ENCODE measurements at places on chromosomes 11 and 22.

DNA sequence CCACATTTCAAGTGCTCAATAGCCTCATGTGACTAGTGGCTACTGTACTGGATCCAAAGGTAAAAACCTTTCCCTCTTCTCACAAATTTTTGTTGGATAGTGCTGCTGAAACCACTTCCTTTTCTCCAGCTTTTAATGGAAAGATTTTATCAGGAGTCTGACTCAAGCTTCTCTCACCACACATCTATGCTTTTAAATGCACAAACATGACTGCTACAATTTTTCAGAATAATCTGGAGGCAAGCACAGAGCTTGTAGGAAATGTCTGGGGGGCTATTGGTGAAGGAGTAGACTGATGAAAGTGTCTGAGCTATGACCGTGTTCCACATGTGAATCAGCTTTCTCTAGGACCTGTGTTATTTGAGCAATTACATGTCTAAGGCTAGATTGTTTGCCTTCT, 101.1 kb upstream of the FAT3 start:
- no peak for DNase-seq

GRCh38 chr22:25746012-25746373, 4.0 kb downstream of the MYO18B start:
- DNase-seq, result no peak

DNA sequence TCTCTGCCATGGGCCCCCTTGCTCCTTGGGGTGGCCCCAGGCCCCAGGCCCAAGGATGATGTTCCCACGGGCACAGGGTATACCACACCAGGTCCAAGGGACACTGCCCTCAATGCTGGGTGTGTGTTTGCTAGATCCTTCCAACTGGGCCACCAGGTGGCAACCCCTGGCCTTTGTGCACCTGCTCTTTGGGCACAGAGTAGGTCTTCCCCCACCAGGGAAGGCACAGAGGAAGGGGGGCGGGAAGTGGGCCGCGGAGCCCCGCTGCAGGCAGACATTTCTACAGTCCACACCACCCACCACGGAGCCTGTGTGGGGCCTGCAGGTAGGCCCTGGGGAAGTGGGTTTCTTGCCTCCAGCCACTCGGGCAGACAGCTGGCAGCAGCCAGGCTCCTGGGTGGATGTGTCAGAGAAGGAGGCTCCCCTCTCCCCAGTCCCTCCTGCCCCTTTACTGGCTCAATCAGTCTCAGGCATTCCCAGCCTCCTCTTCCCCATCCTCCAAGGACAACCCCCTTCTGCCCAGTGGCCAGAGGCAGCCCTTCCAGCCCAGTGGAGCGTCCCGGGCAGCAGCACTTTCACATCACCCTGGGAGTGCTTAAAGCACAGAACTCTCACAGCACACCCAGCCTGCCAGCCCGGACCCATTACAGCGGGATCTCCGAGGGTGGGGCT, 21.6 kb downstream of the MAFF start:
- DNase-seq, result no peak

DNA sequence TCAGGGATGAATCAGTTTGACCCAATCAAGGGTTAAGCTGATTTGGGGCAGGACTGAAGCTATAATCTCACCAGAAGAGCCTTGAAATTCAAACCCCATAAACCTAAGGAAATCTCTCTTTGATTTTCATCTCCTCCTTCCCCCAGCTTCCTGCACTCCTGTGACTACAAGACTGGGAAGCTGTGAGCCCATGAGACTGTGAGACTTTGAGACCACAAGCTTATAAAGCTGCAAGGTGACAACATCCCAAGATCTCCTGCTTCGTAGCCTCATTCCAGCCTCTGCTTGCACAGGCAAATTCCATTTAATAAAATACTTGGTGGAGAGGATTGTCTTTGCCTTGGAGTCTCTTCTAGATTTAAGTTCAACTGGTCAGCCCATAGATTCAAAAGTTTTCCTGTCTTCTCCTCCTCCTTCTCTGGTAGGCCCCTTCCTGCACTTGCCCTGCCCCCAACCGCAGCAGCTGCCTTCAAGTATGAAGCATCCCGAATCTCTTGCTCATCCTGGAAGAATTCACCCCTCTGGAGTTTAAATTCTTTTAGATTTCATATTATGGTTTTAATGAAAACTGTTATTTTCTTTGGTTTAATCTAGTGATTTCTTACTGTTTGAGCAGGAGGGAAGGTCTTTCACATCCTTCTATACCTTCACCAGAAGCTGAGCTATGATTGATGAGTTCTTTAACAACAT, 42.1 kb downstream of the PAMR1 start:
- no peak for DNase-seq

GRCh38 chr11:65479184-65480145, 19.4 kb upstream of the MALAT1 start:
- no peak for DNase-seq

DNA sequence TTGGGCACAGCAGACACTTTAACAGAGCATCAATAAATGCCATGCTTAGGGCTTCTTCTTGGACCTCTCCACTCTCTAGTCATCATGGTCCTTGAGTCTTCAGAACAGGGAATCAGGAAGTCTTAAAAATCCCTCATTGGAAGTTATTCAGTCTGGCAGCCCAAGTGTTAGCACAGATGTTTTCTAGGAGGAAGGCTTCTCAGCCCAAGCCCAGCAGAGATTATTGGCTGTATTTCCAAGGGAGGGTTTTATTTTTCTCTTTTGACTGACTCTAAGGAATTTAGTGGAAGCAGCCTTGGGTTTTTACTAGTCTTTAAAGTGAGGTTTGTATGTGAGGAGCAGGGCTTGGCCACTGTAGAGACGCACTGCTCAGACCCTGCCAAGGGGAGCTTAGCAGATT, 41.9 kb downstream of the CEP164 start:
- no peak for DNase-seq

DNA sequence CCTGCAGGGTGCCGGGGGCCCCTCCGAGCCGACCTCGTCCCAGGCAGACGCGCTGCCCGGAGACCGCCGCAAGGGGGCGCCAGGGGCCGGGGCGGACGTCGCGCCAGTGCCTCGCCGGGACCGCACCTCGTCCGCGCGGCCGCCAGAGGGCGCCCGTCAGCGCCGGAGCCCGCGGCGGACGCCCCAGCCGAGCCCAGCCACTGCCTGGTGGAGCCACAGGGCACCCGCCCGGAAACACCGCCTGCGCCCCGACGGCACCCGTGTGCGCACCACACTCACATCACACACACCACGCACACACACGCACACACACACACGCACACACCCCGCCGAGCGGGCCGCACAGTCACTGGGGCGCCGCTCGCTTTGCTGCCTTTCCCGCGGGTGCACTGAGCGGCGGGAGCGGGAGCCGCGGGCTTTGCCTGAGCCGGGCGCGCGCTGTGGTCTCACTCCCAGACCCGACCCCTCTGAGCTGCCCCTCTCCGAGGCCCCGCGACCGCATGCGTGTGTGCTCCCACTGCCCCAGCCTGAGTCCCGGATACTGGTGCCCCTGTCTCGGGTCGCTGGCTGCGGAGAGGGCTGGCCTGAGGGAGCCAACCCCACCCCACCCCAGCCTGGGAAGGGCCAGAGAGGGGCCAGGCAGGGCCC, 449.3 kb downstream of the OPCML start:
- DNase-seq, result peak; percentile 31

DNA sequence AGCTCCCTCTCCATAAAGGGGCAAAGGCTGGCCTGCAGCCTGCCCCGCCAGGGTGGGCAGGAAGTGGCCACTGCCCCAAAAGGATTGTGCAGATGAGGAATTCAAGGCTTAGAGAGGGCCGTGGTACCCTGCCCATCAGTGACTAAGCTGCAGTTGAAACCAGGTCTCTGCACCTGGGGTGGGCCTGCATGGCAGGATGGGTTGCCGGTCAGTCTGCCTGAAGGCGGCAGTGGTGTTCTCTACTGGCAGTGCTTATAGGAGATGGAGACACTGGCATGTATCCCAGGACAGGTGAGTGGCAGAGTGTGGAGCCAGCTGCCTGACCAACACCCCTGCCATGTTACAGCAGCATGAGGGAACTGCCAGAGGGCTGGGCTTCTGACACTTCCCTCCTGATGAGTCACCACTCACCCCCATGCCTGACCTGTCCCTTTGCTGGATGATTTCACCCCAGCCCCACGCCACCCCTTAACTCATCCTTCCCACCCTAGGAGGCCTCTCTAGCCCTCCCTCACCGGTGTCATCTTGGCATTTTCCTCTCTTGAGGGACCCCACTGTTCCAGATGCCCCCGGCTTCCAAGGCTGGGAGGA, 70.2 kb upstream of the LMO1 start:
- peak; percentile 49 for DNase-seq

DNA sequence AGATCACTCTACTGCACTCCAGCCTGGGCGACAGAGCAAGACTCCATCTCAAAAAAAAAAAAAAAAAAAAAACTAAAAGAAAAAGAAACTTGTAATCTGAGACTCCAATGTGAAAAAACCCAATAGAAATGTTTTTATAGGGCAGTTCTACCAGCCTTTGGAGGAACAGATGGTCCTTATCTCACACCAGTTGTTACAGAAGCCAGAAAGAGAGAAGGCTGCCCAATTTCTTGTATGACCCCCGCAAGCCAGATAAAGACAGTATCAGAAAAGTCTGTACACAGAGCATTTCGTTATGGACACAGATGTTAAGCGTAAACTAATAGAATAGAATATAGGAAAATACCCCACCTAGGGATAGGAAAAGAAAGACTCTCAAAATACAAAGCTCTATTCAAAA, 11.3 kb upstream of the TSGA10IP start:
- no peak for DNase-seq

DNA sequence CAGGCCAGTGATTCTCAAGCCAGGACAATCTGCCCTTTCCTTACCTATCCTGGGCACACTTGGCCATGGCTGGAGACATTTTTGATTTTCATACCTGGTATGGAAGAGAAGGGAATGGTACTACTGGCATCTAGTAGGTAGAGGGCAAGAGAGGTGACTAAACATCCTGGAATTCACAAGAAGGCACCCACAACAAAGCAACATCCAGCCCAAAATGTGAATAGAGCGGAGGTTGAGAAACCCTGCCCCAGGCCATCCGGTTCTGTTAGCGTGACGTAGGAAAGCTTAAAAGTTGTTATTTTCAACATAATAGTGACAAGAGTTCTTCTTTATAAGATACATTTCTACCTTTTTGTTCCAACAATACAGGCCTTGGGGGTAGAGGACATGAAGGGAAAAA, 114.9 kb upstream of the ALX4 start:
- no peak for DNase-seq

DNA sequence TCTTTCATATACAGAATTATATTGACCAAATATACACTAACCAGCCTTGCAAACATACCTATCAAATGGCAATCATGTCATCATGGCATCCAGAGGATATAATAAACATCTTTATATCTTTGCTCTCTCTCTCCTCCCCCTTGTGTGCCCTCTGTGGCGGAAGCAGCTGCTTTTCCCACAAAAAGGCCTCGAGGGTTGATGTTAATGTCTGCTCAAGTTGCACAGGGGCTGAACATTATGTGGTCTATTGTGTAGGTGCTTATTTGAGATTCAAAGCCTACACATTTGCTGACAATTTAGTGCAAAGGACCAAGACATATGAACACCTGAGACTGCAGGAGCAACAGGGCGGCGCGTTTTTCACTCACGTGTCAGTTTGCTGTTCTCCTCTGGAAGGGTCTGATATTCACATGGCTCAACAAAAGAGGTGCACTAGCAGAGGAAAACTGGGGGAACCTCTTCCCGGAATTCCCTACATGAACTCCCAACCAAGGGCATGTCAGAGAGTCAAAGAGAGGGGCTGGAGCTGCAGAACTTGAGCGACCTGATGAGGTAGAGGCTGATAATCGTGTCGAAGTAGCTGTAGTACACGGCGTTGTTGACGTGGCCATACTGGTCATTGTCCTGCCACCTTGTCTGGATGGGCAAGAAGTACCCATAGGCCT, 138.8 kb downstream of the RCN1 start:
- DNase-seq, result no peak

GRCh38 chr11:126162306-126163030, 49.0 kb downstream of the RPUSD4 start:
- DNase-seq, result no peak

GRCh38 chr11:113904379-113905101, at the start of gene HTR3B:
Gene HTR3B (plus strand): TSS chr11:113904796. CDS start chr11:113904934, 138 bp downstream.
- no peak for DNase-seq

DNA sequence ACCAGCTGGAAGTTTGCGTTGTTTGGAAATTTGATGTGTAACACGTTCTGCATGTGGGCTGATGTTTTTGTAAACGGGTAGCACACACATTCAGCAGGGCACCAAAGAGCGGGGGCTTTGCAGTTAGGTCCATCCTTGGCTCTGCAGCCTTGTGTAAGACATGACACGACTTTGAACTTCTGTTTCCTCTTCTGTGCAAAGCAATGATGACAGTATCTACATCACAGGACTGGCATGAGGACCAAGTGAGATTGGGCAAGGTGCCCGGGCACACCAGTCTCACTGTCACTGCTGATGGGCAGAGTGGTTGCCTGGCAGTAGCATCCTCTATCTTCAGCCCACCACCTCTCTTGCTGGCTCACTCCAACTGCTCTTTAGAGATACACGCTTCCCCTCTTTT, 3.3 kb downstream of the TCN2 start:
- DNase-seq, result peak; percentile 60

GRCh38 chr11:16924826-16925560, 89.2 kb downstream of the PLEKHA7 start:
- no peak for DNase-seq

- no peak for DNase-seq
Observed at GRCh38 chr11:80873310-80873999, 1432.6 kb upstream of the TENM4 start.

- no peak for DNase-seq
Observed at GRCh38 chr11:125079878-125080530, 16.9 kb downstream of the SLC37A2 start.

DNA sequence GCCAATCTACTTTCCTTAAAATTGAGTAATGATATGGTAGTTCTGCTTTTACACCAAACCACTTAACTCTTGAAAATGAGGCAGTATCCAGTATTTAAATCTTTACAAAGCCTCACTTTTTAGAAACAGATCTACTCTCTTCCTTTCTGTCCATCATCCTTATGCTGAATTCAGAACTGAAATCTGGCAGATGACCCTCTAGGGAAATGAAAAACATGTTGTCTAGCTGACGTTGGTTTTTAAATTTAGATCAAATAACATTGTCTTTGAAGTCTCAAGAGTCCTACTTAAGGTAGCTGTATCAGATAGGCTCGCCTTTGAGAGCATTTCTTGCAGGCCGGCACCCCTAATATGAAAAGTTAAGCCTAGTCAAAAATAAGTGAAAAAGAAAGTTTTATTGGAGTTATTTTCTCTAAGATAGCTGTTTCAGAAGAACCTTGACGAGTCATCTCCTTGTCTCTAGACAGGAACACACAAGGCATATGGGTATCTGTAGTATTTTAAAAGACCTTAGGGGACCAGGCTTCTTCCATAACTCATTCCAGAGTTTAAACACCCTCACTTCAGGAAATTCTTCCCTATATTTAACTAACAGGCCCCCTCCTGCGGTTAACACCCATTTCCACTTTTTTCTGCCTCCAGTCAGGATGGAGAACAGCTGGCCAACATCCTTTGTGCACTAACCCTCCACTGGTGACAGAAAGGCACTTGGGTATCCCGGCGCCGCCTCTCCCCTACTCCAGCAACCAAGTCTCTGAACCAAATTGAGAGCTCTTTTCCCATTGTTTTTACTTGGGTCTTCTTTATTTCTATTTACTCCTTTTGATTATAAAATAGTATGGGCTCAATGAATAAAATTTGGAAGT, 81.2 kb downstream of the WNT11 start:
- DNase-seq, result no peak

Data from CD4-positive, alpha-beta T cell treated with Interleukin-4 for 1 hour (primary cell).